ENCODE measurements at places on chromosomes 11 and 22. TPM values are rescaled to one million over a fixed set of nuclear protein-coding genes. Genes with fewer than 3 reads are reported as not detected.

Gene SCUBE2
- polyA plus RNA-seq, result 7.1 TPM

GRCh38 chr22:39645532-39645931 is 75.0 kb downstream of the CACNA1I start:
- DNase-seq, result no peak

Gene ACTN3
- polyA plus RNA-seq, result 0.32 TPM

DNA sequence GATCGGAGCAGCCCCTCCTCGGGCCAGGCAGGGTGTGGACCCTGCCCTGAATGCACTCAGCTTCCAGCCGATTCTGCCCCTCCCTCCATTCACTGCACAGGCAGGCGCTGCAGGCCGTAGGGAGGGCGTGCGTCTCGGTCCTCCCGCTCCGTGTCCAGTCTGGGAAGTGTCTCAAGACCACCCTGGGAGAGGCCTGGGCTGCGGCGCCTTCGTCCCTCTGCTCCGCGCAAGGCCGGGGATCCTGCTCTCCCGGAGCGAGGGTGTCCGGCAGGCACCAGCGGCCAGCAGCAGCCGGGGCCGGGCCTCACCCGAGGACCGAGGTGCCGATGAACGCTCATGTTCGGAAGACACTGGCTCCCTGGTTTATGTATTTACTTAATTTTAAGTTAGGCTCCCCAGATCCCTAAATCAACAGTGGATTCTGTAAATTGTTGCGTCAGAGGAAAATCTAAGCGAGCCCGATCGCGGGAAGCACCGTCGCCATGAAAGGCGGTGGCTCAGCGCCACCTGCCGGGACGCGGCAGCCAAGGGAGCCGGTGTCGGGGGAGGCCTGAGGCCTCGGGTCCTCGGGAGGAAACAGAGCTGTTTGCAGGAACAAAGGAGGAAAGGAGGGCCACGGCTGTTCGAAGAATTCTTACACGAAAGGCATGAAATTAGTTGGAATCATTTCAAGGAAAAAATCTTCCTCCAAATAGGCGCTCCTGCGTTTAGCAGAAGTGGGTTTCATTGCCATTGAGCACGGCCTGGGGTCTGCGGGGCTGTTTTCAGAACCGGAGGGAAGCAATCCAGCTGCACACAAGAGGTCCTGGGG is 195.3 kb downstream of the BRD1 start:
- peak; percentile 73 for DNase-seq

GRCh38 chr11:12808519-12808918 is 134.3 kb downstream of the TEAD1 start:
- no peak for DNase-seq

DNA sequence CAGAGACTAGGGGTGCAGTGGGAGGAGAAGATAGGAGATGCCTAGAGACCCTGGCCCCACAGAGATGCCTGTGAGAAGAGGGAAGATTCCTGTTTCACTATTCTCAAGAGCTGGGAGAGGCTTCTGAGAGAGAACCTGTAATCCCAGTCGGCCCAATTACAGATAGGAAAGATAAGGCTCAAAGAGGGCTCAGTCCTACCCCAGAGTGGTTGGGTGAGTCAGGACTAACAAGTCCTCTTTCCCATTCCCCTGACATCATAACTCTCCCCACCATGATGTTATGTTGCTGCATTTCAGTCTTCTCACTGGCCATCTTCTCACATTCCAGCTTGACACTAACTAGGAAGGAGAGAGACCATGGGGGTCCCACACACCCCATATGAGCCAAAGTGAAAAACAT is 17.9 kb downstream of the ARHGEF12 start:
- DNase-seq, result no peak

DNA sequence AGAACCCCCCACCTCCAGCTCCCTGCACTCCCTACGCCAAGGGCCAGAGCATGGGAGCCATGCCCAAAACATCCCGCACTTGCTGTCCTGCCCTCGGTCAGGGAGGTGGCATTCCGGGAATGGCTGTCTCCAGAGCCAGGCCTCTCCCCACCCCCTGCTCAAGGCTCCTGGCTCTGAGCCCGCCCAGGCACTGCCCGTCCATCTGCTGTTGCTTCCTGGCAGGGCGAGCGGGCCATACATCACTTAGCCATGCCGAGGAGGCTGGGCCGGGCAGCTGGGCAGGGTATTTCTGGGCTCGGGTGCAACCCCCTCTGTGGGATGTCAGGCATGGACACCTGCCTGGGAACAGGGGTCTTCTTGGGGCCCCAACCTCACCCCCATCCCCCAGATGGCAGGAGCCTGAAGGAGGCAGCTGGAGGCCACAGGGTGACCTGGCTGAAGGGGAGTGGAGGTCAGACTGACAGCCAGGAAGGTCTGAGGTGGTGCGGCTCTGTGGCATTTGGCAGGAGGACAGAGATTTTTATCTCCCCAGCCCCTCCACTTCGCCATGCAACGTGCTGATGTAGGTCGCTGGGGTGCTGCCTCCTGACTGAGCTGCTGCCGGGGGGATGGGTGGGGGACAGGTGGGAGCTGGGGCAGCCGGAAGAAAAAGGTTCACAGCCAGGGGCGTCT is 8.7 kb upstream of the CABP7 start:
- DNase-seq, result no peak

Measured in renal pelvis (tissue), 12 donors.